Myocyte (in vitro differentiated cells): ENCODE measurements at places on chromosomes 5 and 9.

- peak; percentile 30 for DNase-seq
These were observed 108.5 kb downstream of the C9orf152 start for GRCh38 chr9:110099236-110100095.

GRCh38 chr9:840343-840742 lies 1.2 kb upstream of the DMRT1 start:
- no peak for DNase-seq

DNA sequence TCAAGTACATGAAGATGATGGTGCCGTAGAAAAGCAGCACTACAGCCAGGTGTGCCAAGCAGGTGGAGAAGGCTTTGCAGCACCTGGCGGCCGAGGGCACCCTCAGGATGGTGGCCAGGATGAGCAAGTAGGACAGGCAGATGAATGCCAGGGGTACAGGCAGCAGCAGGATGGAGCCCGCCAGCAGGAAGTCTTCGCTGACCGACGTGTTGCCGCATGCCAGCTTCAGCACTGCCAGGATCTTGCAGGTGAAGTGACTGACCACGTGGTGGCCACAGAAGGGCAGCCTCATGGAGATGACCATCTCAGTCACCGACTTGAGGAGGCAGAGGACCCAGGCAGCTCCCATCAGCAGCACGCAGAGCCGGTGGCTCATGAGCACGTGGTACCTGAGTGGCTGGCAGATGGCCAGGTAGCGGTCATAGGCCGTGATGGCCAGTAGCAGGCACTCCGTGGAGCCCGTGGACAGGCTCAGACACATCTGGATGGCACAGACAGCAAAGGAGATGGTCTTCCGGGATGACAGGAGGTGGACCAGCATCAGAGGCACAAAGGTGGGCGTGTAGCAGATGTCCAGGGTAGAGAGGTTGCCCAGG lies 482 bp downstream of the OR13J1 start:
- DNase-seq = no peak

DNA sequence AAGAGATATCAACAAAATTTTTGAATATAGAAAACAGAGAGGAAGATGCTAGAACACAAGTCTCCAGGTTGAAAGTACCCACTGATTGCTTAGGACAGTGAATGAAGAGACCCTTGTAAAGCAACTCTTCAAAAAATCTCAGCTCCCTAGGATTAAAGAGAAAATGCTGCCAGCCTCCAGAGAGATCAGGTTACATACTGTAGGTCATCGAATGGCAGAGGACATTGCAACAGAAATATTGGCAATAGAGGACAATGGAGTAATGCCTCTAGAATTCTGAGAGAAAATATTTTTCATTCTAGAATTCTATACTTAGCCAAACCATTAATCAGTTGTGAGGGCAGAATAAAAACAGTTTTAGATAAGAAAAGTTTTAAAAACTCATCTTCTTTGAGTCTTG lies 43.1 kb upstream of the ELL2 start:
- no peak for DNase-seq

GRCh38 chr9:114385397-114386181 lies 2.2 kb downstream of the AKNA start:
- peak; percentile 81 for DNase-seq

- no peak for DNase-seq
These were observed 51.9 kb upstream of the IQGAP2 start for GRCh38 chr5:76351176-76351575.

DNA sequence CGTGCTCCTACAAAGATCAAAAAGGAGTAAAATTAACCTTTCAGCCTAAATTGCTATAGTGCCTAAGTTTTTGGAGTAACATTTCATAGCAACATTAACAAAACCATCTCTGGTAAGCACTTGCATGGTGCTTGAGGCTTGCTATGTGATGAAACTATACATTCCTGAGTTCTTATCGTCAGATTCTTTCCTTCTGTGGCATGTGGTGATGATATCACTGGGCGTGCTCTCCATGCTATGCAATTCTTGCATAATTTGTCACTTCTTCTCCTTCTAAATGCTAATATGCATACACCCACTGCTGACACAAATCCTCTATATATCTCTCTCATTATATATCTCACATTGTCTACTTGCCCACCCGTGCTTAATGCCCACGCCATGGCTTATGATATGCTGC lies 2019.9 kb downstream of the MAT2B start:
- no peak for DNase-seq

- no peak for DNase-seq
These were observed 13.5 kb upstream of the NDFIP1 start for GRCh38 chr5:142095035-142095434.

DNA sequence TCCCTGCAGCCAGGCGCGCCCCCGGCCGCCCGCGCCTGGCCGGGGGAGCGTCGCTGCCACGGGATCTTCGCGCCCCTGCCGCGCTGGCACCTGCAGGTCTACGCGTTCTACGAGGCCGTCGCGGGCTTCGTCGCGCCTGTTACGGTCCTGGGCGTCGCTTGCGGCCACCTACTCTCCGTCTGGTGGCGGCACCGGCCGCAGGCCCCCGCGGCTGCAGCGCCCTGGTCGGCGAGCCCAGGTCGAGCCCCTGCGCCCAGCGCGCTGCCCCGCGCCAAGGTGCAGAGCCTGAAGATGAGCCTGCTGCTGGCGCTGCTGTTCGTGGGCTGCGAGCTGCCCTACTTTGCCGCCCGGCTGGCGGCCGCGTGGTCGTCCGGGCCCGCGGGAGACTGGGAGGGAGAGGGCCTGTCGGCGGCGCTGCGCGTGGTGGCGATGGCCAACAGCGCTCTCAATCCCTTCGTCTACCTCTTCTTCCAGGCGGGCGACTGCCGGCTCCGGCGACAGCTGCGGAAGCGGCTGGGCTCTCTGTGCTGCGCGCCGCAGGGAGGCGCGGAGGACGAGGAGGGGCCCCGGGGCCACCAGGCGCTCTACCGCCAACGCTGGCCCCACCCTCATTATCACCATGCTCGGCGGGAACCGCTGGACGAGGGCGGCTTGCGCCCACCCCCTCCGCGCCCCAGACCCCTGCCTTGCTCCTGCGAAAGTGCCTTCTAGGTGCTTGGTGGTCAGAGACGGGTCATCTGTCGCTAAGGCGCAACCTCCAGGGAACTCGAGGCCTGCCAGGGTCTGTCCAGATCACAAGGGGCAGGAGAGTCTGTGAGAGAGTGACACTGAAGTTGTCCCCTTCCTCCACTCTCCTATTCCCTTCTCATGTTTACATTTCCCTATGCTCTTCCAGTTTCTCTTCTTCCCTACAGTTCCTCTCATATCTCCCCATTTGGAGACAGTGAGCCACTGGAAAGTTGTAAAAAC lies 1.3 kb downstream of the GPR150 start:
- peak; percentile 39 for DNase-seq

- peak; percentile 8 for DNase-seq
These were observed 101.2 kb upstream of the TRIM32 start for GRCh38 chr9:116585896-116586295.

- DNase-seq = peak; percentile 30
These were observed 335.5 kb downstream of the FBXL7 start for GRCh38 chr5:15835514-15835913.

DNA sequence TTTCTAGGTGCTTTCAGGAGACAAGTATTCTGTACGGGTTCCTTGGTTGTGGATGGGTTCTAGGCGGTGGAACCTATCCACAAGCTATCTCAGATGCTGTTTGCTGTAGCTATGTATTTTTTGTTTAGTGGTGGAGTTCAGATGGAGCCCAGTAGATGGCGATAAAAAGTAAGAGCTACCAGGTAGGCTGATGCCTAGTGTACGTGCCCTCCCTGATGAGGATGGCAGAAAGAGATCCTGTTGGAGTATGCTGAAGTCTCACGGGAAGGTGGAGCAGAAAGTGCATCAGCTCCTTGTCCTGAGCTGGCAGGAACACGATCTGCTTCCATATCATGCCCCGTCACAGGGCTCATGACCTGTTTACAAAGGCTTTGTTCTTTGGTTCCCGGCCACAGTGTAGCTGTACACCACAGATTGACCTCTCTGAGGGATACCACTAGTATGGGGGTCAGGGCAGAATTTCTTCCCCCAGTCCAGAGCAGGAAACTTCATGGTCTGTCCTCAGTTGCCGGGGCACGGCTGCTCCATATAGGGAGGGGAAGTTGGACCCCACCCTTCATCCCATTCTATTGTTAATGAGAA lies 12.6 kb upstream of the UGT3A2 start:
- peak; percentile 52 for DNase-seq

- no peak for DNase-seq
These were observed 35.4 kb downstream of the PNPLA7 start for GRCh38 chr9:137514691-137515337.

DNA sequence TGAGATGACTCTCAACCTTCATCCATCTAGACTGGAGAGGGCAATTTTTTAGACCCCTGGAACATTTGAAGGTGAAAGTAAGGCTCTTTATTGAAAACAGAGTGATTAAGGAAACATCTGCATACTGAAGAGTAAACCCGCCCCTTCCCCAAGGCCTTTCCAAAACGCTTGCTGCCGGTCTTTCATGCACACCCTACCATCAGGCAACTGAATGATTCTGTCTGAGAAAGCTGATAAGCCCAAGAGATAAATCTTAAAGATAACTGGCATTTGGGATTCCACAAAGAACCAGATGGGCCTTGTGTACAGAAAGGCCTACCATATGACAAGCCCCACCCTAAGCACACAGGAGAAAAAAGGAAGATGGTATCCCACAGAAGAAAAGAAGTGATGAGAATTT lies 54.4 kb upstream of the PIK3R1 start:
- no peak for DNase-seq

- DNase-seq = no peak
These were observed 31.3 kb upstream of the IFNE start for GRCh38 chr9:21513431-21513830.

- no peak for DNase-seq
These were observed 607.0 kb downstream of the PDE4D start for GRCh38 chr5:59286510-59286909.

GRCh38 chr5:96288166-96288844 lies 144.7 kb downstream of the PCSK1 start:
- no peak for DNase-seq

GRCh38 chr9:3929345-3930047 lies 370.4 kb downstream of the GLIS3 start:
- DNase-seq = no peak

DNA sequence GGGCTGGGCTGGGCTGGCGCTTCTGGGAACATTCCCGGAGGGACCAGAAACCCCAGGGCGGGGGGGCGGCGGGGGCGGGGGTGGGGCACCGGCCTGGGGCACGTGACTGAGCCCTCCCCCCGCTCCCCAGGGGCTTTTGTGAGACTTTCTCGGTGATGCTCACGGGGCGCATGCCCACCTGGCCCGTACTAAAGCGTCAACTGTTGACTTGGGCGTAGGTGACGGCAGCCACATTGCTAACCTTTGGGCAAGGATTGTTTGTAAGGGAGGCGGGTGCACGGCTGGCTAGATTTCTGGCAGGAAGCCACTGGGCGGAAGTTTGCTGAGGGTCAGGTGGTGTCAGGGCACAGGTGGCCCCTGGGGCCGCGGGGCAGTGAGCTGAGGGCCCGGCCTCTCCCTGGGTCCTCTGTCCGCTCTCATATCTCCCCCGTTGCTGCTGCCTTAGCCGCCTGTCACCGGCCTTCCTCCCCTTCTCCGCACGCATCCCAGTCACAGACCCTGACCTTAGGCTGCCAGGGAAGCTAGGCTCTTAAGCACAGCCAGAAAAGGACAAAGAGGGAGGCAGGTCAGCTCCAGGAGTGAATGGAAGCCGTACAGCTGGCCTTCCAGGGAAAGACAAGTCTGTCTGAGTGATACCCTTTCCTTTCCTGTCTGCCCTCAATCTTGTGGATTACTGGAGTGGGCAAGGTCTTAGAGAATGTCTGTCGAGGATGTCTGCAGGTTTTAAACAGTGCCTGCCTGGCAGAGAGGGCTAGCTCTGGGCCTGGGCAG lies 812 bp downstream of the CACFD1 start:
- DNase-seq = peak; percentile 48

DNA sequence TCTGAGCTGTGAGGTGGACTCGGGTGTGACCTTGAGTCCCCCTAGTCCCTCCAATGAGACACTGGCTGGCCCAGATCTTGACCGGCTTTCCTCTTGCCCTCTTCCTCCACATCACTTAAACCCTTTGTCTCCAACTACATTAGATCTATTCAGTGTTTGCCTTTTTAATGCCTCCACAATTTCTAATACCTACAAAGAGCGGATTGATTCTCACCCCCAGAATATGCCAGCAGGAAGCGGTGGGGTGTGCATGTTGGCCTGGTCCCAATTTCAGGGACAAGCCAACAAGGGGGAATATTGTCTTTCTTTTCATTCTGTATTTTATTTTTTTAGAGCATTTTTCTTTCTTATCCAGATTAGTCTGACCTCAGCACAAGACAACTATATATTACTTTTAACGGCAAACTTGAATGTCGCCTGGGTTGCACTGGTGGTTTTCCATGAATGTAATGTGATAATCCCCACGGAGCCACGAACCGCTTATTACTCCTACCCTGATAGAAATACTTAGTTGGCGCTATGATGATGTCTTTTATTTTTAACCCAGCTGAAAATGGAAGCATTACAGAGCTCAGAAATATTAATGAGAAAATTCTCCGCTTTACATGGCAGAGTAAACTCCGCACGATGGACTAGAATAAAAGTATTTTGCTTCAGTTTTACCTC lies 68.5 kb upstream of the MYO10 start:
- peak; percentile 83 for DNase-seq

GRCh38 chr9:105694848-105695581 lies 674 bp downstream of the TMEM38B start:
- DNase-seq = peak; percentile 75

DNA sequence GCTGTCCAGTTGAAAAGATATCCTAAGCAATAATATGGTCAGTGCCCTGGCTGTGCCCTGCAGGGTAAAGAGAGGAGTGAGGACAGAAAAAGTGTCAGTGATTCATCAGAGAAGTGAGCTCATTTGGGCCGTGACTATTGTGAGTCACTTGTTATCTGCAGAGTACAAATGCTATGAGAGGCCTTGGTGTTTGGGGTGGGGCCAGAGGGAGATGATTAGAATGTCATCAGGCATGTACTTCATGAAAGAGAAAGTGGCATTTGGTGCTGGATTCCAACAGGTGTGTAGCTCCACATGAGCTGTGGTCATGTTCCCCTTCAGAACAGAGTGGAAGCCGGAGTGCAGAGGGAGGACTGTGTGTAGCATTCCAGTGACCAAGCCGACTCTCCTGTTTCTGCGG lies 174.1 kb downstream of the KDM4C start:
- DNase-seq = peak; percentile 97

DNA sequence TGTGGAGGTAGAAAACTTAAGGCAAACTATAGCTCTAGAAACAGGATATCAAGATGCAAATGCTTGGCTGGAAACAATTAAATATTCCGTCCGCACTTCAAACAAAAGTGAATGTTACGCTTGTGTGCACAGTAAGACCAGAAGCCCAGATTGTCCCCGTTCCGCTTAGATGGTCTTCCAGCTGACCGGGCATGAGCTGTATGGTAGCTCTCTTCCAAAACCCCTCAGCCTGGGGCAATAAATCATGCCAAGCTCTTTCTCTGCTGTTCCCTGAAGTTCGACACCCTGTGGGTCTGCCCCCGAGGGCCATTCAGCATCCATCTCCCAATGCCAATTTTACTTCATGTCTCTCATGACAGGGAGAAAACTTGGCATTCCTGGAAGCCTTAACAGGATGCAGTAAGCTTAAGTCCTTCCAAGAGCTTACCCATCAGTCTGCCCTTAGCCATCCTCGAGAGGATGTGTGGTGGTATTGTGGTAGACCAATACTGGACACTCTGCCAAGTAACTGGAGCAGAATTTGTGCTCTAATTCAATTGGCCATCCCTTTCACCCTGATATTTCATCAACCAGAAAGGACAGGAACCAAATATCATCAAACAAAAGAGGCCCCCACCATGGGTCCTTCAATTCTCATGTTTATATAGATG lies 70.7 kb upstream of the RANBP6 start:
- peak; percentile 69 for DNase-seq
